Neural crest cell (in vitro differentiated cells): ENCODE measurements at places on chromosomes 12 and 14.

- DNase-seq = no peak
These were observed 30.5 kb downstream of the FZD10 start for GRCh38 chr12:130192642-130193345.

DNA sequence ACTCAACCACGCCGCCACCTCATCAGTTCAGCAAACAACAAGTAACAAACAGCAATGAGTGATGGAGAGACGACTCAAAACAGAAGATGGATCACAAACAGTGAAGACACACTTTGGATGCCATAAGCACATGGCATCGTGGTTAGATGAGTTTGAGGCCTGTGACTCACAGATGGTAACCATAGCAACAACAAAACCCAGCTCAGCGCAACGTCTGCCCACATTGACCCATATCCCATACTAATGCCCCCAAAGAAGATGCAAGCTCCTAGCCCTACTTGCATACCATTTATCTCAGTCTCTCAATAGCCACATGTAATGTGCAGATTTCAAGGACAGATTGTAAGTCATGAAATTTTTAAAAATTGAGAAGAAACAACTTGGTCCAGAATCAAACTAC lies 1322.3 kb upstream of the TMEM132C start:
- DNase-seq = no peak

DNA sequence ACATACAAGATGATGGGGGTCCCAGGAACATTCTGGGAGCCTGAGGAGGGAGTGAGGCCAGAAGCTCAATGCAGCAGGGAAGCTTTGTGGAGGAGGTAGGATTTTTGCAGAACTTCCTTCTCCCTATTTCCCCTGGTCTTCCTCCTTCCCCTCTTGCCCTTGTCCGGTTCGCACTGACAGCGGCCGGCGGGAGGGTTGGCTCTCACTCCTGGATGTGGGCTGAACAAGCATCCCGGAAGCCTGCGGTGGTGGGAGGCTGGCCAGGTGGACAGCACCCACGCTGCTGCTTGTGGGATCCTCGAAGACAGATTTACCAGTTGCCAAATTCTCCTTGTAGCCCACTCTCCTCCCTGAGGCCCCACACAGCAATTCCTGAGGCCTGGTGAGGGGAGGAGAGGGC lies 112.2 kb downstream of the KCNA5 start:
- DNase-seq = no peak

GRCh38 chr14:56787530-56787929 lies 22.7 kb downstream of the OTX2 start:
- no peak for DNase-seq

- no peak for DNase-seq
These were observed 50.8 kb downstream of the EID3 start for GRCh38 chr12:104354167-104354867.

GRCh38 chr12:111056618-111057521 lies 136.5 kb upstream of the MYL2 start:
- no peak for DNase-seq

DNA sequence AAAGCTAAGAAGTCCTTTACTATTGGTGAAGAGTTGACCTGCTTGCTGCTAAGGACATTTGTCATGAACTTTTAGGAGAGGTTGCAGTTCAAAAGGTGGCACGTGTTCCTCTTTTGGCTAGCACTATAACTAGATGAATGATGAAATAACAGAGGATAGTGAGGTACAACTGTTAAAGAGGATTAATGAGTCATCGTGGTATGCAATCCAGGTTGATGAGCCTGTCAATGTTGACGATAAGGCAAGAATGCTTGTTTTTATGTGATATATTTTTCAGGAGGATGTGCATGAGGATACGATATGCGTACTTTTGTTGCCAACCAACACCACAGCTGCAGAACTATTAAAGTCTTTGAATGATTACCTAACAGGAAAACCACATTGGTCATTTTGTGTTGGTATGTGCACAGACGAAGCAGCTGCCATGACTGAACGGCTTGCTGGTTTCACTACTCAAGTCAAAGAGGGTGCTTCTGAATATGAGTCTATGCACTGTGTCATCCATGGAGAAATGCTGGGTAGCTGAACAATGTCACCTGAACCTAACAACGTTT lies 10.6 kb downstream of the CEP128 start:
- DNase-seq = no peak
